ENCODE measurements at places on chromosomes 5 and 9. TPM values are rescaled to one million over a fixed set of nuclear protein-coding genes. Genes with fewer than 3 reads are reported as not detected.
A peak's percentile ranks its signal among the peaks of the same experiment; 100 is the strongest.

- peak overlapping the region; percentile 83 for H3K27ac ChIP-seq
- H3K27me3 ChIP-seq = peaks cover 12% of the 10 kb centered on the region
- H3K4me1 ChIP-seq = peaks cover 40% of the 10 kb centered on the region
Observed at GRCh38 chr5:36423578-36424307, 122.0 kb upstream of the RANBP3L start.

GRCh38 chr9:129283705-129284606 lies 105.9 kb upstream of the IER5L start:
- no peak overlapping the region for H3K27ac ChIP-seq
- H3K4me1 ChIP-seq = no peaks in the 10 kb centered on the region
- H3K36me3 ChIP-seq = no peaks in the 10 kb centered on the region

- DNase-seq = no peak
- peaks cover 69% of the 10 kb centered on the region for H3K27me3 ChIP-seq
- H3K4me3 ChIP-seq = peak overlapping the region; percentile 41
- no peaks in the 10 kb centered on the region for H3K36me3 ChIP-seq
- H3K27ac ChIP-seq = no peak overlapping the region
- H3K4me1 ChIP-seq = peaks cover 9% of the 10 kb centered on the region
Observed at GRCh38 chr5:140043508-140043872, 391 bp upstream of the NRG2 start.

Gene FAM221B
- not detected for total RNA-seq

GRCh38 chr9:135826188-135826545 lies 81.2 kb downstream of the CAMSAP1 start:
- no peak for DNase-seq
- H3K4me3 ChIP-seq = no peak overlapping the region

GRCh38 chr9:38059233-38059936 lies 9.6 kb downstream of the SHB start:
- H3K27me3 ChIP-seq = no peaks in the 10 kb centered on the region
- no peaks in the 10 kb centered on the region for H3K36me3 ChIP-seq
- H3K4me1 ChIP-seq = no peaks in the 10 kb centered on the region
- H3K27ac ChIP-seq = no peak overlapping the region

DNA sequence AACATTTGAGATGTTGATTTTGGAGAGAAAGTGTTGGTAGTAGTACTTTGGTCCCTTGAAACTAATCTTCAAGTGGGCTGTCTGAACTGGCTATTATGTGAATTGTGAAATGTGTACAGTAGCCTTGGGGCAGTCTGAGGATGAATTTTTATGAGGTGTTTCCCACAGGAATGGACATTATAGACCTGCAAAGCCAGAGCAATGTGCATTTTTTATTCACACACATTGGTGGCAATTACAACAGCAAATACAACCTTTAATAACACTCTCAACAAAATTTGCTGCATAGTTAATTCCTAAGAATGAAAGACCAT lies 147.0 kb downstream of the PAM start:
- H3K4me1 ChIP-seq = no peaks in the 10 kb centered on the region
- no peak overlapping the region for H3K4me3 ChIP-seq
- H3K27me3 ChIP-seq = no peaks in the 10 kb centered on the region
- no peak for DNase-seq

- no peak overlapping the region for H3K27ac ChIP-seq
- H3K36me3 ChIP-seq = peaks cover 10% of the 10 kb centered on the region
- DNase-seq = no peak
- H3K4me3 ChIP-seq = peak overlapping the region; percentile 16
- H3K4me1 ChIP-seq = peaks cover 18% of the 10 kb centered on the region
Observed at GRCh38 chr9:1042466-1042865, 7.7 kb upstream of the DMRT2 start.

- H3K36me3 ChIP-seq = no peaks in the 10 kb centered on the region
- peaks cover 12% of the 10 kb centered on the region for H3K27me3 ChIP-seq
- no peak overlapping the region for H3K27ac ChIP-seq
- H3K4me3 ChIP-seq = no peak overlapping the region
Observed at GRCh38 chr5:107294669-107295068, 376.1 kb downstream of the EFNA5 start.

GRCh38 chr9:95103871-95104580 lies 213.5 kb downstream of the FANCC start:
- no peaks in the 10 kb centered on the region for H3K27me3 ChIP-seq
- H3K4me3 ChIP-seq = no peak overlapping the region
- H3K36me3 ChIP-seq = no peaks in the 10 kb centered on the region
- H3K4me1 ChIP-seq = no peaks in the 10 kb centered on the region
- H3K27ac ChIP-seq = no peak overlapping the region

DNA sequence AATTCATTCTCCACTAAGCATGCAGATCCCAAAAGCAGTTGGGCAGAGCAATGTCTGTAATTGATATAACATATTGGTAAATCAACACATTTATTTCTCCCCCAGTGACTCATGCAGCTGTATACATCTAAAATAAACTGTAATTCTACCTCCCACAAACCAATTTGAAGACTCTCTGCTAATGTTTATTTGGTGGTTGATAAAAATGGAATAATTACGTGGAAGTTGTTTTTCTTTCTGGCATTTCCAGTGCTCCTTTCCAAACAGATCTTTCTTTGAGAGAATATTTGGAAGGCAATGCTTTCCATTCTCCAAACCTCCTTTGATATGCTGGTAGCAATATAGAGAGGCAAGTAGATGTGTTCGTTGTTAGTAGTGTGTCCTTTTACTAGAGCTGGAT lies 194.7 kb downstream of the CHSY3 start:
- no peak overlapping the region for H3K27ac ChIP-seq
- no peaks in the 10 kb centered on the region for H3K36me3 ChIP-seq
- DNase-seq = no peak
- no peaks in the 10 kb centered on the region for H3K27me3 ChIP-seq

DNA sequence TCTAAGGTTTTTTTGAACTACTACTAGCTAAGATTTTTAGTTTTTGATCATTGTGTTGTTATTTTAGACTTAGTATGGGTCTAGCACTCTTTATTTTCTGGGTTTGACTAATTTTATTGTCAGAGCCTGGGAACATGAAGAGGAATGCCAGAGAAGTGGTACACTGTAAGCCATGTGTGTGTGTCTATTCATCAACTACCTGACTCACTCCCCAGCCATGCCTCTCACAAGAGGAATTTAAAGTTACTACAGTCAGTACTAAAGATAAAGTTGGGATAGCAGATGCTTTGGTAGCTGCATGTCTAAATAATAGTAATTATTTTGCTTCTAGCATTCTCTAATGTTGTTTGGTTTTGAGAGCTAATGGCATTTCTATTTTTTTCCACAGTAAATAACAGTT lies 264.8 kb downstream of the CSNK1G3 start:
- no peak overlapping the region for H3K4me3 ChIP-seq
- no peak overlapping the region for H3K27ac ChIP-seq
- no peaks in the 10 kb centered on the region for H3K4me1 ChIP-seq
- no peaks in the 10 kb centered on the region for H3K27me3 ChIP-seq
- DNase-seq = no peak
- H3K36me3 ChIP-seq = no peaks in the 10 kb centered on the region

- peaks cover 90% of the 10 kb centered on the region for H3K27me3 ChIP-seq
- H3K4me3 ChIP-seq = no peak overlapping the region
- peaks cover 16% of the 10 kb centered on the region for H3K4me1 ChIP-seq
- H3K27ac ChIP-seq = no peak overlapping the region
Observed at GRCh38 chr5:135541807-135542502, 6.2 kb upstream of the NEUROG1 start.

Gene SHROOM1
- total RNA-seq = 0.98 TPM

Gene FYB1
- total RNA-seq = 396 TPM

DNA sequence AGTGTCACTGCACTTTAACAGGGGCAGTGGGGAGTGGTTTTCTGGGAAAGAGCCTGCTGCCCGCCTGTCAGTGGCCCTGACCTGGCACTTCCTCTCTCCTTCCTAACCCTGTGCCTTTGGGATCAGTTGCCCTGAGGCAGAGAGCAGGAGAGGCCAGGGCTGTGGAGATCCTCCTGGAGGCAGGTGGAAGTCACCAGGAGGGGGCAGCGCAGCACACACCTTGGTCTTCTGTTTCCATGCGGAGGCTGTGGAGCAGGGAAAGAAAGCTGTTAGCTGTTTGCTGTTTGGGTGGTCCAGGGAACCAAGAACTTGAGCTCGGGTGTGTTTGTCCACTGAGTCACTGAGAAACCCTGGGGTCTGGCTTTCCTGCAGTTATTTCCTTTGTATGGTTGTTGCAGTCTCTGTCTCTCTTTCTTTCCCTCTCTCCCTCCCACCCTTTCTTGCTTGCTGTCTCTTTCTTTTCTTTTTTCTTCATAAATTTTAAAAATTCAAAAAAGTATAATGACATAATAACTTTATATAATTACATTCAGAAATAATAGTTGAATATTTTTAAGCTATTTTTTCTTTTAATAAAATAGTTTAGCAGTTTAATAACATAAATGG lies 28.1 kb downstream of the NTRK2 start:
- peaks cover 3% of the 10 kb centered on the region for H3K4me1 ChIP-seq
- no peaks in the 10 kb centered on the region for H3K27me3 ChIP-seq
- H3K4me3 ChIP-seq = no peak overlapping the region
- no peaks in the 10 kb centered on the region for H3K36me3 ChIP-seq
- DNase-seq = peak; percentile 39

DNA sequence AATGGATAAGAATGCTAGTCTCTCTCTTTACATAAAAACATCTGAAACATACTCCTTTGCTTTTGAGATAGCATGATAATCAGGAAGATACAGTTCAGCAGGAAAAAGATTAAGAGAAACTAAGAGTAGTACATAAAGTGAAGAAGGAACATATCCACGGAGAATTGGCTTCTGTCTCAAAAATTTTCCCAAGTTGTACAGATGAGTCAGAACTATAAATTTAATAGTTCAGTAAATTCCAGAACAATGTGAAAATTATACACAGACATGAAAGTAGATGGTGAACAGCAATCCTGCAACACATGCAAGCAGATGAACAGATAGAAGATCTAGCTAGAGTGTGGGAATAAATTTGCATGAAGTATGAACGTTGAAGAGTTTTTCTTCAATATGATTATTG lies 691.4 kb upstream of the RIOK2 start:
- no peaks in the 10 kb centered on the region for H3K36me3 ChIP-seq
- no peak for DNase-seq
- H3K27ac ChIP-seq = no peak overlapping the region
- no peak overlapping the region for H3K4me3 ChIP-seq
- H3K4me1 ChIP-seq = no peaks in the 10 kb centered on the region

DNA sequence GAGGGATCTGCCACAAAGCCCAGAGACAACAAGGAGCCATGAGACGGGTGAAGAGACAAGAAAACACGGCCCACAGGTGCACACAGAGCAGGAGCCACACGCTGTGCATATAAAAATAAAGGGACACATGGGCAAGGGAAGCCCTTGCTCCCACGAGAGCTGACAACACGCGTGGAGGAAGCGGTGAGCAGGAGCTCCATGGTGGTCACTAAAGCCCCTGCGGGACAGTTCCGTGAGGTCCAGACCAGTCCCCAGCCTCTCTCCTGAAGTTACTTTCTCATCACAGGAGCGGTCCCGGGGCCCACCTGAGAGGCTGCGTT lies 90.7 kb downstream of the CAMSAP1 start:
- H3K36me3 ChIP-seq = peaks cover 5% of the 10 kb centered on the region
- no peaks in the 10 kb centered on the region for H3K27me3 ChIP-seq
- no peak overlapping the region for H3K27ac ChIP-seq
- H3K4me1 ChIP-seq = no peaks in the 10 kb centered on the region
- H3K4me3 ChIP-seq = no peak overlapping the region

- H3K27ac ChIP-seq = peak overlapping the region; percentile 77
- peak; percentile 31 for DNase-seq
- H3K4me3 ChIP-seq = peak overlapping the region; percentile 40
- peaks cover 69% of the 10 kb centered on the region for H3K4me1 ChIP-seq
- H3K36me3 ChIP-seq = peaks cover 27% of the 10 kb centered on the region
- no peaks in the 10 kb centered on the region for H3K27me3 ChIP-seq
Observed at GRCh38 chr5:156920042-156920860, 42.8 kb downstream of the TIMD4 start.

- no peak overlapping the region for H3K27ac ChIP-seq
- DNase-seq = no peak
- H3K27me3 ChIP-seq = no peaks in the 10 kb centered on the region
- H3K4me3 ChIP-seq = no peak overlapping the region
- H3K4me1 ChIP-seq = no peaks in the 10 kb centered on the region
Observed at GRCh38 chr5:150036513-150036912, 36.0 kb downstream of the HMGXB3 start.

Gene IL5
- 0.25 TPM for total RNA-seq

- no peak overlapping the region for H3K4me3 ChIP-seq
- H3K36me3 ChIP-seq = no peaks in the 10 kb centered on the region
- DNase-seq = no peak
- no peaks in the 10 kb centered on the region for H3K27me3 ChIP-seq
Observed at GRCh38 chr9:2496934-2497333, 124.7 kb upstream of the VLDLR start.

GRCh38 chr5:76641514-76642120 lies 18.4 kb upstream of the F2RL2 start:
- no peak overlapping the region for H3K4me3 ChIP-seq
- H3K36me3 ChIP-seq = peaks cover 58% of the 10 kb centered on the region
- no peak overlapping the region for H3K27ac ChIP-seq
- no peaks in the 10 kb centered on the region for H3K27me3 ChIP-seq
